CD4-positive, alpha-beta T cell treated with Interleukin-10 for 1 hour (primary cell): ENCODE measurements at places on chromosomes 11 and 22.
A peak's percentile ranks its signal among the peaks of the same experiment; 100 is the strongest.

DNA sequence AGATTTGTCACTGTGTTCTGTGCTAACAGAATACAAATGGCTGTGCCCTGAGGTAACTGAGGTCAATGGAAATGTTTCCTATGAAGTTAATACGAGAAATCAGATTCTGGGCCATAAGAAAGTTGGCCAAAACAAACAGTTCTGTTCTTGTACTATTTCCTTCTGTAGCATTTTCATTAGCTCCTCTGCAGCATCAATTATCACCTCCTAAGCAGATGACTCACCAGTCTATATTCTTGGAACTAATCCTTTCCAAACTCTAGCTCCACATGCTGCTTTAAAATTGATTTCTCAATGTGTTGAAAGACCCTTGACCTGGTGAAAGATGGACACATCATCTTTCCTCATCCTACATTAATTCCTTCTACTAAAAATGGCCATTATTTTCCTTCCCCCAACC is 736.0 kb downstream of the NELL1 start:
- no peak for DNase-seq

GRCh38 chr11:23480736-23481135 is 620.5 kb upstream of the CCDC179 start:
- DNase-seq: no peak

DNA sequence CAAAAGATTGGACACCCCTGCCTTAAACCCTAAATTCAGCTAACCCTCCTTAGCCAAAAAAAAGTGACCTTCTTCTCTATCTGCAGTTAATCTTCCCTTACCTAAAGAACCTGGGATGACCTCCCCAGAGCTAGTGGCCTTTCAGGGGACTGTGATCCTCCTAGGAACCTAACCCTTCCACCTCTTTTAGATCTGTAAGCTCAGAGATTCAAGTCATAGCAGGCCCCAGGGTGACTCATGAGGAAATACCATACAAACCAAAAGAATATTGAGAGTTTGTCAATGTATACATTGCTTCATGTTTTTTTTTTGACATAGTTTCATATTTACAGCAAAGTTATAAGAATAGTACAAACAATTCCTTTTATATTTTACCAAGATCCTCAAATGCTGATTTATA is 38.3 kb upstream of the CXCR5 start:
- no peak for DNase-seq

DNA sequence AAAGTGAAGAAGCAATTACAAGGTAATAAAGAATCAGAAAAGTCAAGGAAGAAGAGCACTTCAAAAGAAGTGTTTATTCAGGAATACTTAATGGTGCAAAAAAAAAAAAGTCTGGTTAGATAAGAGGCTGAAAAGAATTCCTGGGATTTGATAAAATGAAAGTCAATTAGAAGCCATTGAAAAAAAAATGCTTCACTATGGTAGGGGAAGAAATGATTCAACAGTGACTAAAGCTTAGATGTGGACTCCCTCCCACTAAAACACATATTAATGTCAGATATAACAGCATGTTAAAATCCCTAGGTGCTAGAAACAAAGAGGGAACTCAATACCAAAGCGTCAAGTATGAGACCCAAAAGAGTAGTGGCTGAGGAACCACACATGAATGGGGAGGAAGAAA is 335.3 kb upstream of the PITPNB start:
- no peak for DNase-seq

- DNase-seq: no peak
Observed at GRCh38 chr11:130003717-130004001, 1.0 kb upstream of the PRDM10 start.

- DNase-seq: no peak
Observed at GRCh38 chr11:100647861-100648260, 39.2 kb upstream of the ARHGAP42 start.

DNA sequence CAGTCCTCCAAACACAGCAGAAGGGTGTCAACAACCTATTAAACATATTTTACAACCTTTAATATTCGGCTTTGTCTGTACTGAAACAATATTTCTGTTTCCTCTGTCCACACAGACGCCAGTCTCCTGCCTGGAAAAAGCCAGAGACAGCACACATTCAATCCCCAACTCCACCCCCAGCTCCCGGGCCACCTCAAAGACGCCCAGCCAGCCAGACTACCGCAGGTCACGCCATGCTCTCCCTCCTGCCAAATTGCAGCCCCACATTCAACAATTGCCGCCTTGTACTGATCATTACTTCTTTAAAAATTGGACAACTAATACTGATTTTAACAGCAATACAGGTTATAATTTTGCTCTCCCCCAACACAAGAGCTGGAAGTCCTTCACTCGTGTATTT is 1.2 kb downstream of the SERGEF start:
- no peak for DNase-seq

DNA sequence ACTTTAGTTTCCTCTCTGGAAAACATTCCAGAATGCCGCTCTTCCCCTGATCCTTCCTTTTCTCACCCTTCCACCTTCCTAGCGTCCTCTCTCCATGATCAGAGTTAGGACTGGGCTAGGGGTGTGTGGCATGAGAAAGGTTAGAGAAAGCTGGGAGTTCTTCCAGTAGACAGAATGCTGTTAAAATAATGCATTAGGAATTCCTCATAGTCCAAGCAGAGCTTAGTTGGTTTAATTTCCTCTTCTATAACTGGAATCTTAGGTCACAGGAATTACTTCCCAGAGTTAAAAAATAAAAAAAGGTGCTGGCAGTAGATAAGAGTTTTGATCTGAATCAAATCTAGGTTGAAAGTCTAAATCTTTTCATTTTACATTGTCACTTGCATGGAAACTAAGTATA is 37.2 kb upstream of the ADORA2A start:
- no peak for DNase-seq

DNA sequence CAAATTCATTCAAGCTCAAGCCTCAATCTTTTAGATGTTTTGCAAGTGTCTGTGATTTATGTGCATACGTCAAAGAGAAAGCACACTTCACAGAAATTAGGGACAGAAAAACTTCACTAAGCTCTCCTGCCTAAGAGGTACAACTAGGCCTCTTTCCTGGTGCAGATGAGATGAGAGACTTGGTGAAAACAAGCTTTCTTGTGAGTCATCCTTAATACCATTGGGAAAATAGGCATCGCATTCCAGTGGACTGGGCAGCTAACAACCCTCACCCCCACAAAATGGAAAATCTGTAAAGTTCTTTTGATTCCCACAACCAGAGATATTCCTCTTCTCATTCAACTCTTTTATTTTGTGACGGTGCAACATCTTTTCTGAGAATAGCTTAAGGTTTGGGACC is 1110.4 kb upstream of the CCDC90B start:
- DNase-seq: no peak

- DNase-seq: no peak
Observed at GRCh38 chr11:71178076-71178475, 74.3 kb downstream of the SHANK2 start.

DNA sequence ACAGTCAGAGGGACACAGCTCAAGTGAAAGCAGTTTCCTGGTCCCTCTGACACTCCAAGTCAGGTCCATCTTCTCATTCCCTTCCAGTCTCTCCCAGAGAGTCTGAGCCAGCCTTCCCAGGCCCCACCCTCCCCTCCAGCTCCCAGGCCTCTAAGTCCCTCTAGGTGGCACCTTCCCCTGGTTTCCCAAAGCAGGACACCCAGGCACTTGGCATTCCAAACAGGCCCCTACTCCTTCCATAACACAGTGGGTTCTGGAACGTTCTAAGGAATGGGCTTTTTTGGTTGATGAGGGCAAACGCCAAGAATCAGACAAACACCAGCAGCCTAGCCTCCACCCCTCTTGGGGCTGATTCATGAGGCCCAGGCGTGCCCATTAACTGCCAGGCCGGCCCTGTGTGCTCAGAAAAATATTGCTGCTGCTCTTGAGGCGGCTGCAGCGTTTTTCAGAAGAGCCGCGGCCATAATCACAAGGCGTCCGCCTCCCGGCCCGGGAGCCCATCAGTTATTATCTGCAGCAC is 418.7 kb downstream of the SOX6 start:
- no peak for DNase-seq

DNA sequence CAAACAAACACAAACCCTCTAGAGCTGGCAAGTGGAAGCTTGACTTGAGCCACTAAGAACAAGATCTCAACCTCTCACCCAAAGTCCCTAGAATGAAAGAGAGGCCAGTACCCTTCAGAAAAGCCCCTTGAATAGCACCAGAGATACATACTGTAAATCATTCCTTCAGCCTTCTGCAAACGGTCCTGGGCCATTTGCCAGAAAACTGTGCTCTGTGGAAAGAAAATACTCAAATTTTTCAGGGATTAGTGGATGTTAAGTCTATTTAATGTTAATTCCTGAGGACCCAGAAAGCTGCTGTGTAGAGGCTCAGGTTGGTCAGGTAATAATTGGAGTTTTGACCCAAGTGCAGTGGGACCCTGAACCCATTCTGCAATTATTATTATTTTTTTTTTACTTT is 16.9 kb downstream of the SERPINH1 start:
- no peak for DNase-seq

DNA sequence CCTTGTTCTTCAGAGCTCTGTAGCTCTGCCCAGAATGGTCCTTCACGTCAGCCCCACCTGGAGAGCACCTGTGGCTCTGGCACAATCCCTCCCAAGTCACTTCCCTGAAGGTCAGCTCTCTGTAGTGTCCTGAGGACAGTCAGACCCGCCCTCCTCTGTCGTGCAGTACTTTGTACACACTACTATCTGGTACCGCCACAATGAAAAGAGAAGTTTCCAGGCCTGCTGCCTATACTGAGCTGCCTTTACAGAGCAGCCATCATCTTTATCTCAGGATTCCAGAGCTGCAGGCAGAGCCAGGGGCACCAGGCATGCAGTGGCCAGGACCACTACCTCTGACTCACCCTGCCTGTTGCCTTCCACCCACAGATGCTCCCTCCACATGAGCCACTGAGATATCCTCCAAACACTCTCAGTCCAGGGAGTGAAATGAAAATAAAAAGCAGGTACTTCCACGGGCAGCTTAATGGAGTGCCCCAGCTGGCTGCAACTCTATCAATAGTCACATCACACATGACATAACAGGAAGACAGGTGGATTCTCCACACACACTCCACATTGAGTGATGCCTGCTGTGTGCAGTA is 7.3 kb downstream of the PACSIN2 start:
- no peak for DNase-seq

GRCh38 chr22:35445933-35446332 is 46.0 kb downstream of the MCM5 start:
- DNase-seq: no peak

- DNase-seq: no peak
Observed at GRCh38 chr11:19747634-19748033, 35.0 kb downstream of the NAV2 start.

GRCh38 chr11:63915961-63916836 is 765 bp downstream of the RCOR2 start:
- DNase-seq: peak; percentile 34

GRCh38 chr11:73233692-73234470 is 15.8 kb downstream of the P2RY2 start:
- no peak for DNase-seq

GRCh38 chr11:114148013-114148382 is 88.5 kb downstream of the ZBTB16 start:
- DNase-seq: no peak

GRCh38 chr11:114348200-114349191 is 51.8 kb downstream of the C11orf71 start:
- DNase-seq: peak; percentile 59

DNA sequence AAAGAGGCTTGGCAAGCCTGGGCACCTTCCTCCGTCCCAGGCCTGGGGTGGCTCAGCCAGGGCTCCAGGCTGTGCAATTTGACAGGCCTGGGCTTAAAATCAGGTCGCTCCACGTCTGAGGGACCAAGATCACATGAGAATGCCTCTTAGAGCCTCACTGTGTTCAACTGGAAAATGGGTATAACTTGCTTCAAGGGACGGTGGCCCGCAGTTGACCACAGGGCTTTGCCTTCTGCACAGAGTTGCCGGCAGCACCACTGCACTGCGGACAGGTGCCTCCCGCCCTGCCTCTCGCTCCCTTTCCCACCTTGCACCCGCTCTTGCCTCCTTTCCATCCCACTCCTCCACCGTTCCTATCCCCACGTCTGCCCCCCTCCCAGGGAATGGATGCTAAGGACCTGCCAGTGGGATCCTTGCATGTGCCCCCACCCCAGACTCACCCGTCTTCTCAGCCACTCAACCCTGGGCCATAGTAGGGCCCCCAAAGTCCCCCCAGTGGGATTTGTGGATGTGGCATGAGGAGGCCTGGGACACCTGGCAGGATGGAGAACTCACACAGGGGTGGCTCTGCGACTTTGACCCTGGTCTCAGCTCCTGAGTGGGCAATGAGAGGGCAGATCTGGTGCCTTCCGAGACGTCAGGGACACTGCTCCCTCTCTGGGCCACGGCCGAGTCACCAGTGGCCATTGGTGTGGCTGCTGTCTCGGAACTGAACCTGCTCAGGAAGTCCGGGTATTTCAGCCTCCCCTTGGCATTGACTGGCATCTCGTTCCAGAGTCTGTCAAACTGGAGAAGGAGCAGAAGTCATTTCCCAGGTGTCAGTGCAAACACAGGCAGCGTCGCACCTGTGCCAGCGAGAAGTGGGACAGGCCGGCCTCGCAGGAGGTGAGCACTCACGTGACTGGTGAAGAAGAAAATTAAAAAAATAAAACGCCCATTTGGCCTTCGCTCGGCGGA is 128.0 kb downstream of the MPPED1 start:
- no peak for DNase-seq

GRCh38 chr11:103961010-103961409 is 75.4 kb upstream of the DDI1 start:
- DNase-seq: no peak

DNA sequence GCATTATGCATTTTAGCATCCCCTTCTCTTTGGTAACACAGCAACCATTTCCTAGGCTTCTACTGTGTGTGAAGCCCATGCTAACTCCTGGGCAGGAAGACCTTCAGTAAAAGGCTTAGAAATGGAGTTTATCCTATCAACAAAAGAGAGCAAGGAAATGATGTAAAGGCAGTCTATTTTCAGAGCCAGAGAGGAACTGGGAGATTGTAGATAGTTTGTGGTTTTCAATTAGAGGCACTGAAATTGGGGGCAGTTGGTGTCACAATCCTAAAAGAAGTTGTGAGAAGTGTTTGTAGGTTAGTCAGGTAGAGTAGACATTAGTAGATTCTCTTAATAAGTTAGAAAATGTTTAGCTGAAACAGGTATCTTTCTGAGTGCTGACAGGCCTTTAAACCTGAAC is 7.1 kb downstream of the ACAD8 start:
- DNase-seq: no peak
